ENCODE measurements at places on chromosomes 12 and 14. TPM values are rescaled to one million over a fixed set of nuclear protein-coding genes. Genes with fewer than 3 reads are reported as not detected.

ZDHHC22 gene
- 0.09 TPM for total RNA-seq

IFI27 gene
- total RNA-seq, result 478 TPM

LRTM2 gene
- total RNA-seq, result not detected

CABP1 gene
- total RNA-seq, result 2.3 TPM

GLIPR1L2 gene
- 0.78 TPM for total RNA-seq

NFYB gene
- 24.8 TPM for total RNA-seq

LRP1-AS gene
- total RNA-seq, result not detected

OVCH1 gene
- total RNA-seq, result not detected

TSPAN11 gene
- total RNA-seq, result 6.7 TPM

PRKCH gene
- 28.5 TPM for total RNA-seq

EML1 gene
- 49.9 TPM for total RNA-seq

COQ5 gene
- 31.6 TPM for total RNA-seq

LRFN5 gene
- total RNA-seq, result 2.8 TPM

ADAM21 gene
- total RNA-seq, result 0.40 TPM
